ENCODE measurements at places on chromosomes 7 and 10.
A peak's percentile ranks its signal among the peaks of the same experiment; 100 is the strongest.

GRCh38 chr10:20274571-20274970 is 458.3 kb downstream of the PLXDC2 start:
- peak; percentile 58 for DNase-seq

DNA sequence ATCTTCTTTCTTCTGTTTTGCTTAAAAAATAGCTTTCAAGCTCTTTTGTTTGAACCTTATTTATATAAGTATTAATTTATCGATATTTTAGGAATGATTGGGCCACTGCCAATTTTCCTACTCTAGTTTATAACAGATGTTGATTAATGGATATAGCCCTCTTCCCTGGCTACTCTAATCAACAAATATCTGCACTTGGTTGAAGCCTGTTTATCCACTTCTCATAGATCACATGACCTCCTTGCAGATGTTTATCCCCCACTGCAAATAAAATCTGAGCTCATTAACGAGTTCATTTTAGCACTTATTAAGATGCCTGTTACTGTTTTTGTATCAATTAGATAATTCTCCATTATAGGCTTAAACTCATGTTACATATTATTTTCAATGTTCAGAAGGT is 715.3 kb downstream of the CNTNAP2 start:
- DNase-seq, result no peak

DNA sequence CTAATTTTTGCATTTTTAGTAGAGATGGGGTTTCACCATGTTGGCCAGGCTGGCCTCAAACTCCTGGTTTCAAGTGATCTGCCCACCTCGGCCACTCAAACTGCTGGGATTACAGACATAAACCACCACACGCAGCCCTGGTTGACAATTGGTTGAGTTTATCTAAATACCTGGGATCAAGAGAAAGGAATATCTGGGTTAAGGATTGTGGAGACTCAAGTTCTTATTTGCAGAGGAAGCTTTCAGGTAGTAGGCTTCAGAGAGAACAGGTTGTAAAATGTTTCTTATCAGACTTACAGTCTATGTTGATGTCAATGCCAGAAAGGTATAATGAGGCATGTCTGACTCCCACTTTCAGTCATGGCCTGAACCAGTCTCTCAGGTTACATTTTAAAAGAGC is 5.9 kb upstream of the TMEM254 start:
- no peak for DNase-seq

DNA sequence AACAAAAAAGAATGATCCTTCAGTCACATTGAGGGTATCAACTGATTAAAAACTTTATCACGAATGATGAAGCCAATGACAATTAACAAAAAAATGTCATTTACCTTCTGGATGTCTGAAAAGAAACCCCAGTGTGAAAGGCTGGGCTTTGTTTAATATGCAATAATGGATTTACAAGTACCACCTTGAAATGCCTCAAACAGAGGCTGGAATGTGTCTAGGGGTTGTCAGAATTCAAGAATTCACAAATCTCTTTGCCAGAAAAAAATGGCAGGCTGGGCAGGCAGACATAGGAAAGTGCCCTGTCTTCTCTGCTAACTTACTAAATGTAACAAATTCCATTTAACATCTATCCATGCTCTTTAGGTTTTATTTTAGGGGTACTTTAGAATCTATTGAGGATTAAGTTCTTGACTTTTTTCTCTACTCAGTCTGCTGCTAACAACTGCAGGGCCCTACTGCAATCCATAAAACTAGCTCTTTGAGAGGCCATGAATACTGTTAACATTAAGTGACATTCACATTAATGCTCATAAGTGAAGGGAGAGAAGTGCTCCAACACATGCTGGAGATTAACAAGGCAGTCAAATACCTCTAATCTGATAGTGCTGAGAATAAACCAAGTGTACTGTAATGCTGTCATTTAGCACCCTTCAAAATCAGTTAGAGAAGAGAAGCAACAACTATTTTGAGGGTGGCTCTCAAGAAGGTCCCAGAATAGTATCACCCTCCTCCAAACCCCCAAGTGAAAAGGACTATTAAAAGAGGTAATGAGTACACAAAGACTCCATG is 43.1 kb upstream of the KCNIP2 start:
- DNase-seq, result no peak

DNA sequence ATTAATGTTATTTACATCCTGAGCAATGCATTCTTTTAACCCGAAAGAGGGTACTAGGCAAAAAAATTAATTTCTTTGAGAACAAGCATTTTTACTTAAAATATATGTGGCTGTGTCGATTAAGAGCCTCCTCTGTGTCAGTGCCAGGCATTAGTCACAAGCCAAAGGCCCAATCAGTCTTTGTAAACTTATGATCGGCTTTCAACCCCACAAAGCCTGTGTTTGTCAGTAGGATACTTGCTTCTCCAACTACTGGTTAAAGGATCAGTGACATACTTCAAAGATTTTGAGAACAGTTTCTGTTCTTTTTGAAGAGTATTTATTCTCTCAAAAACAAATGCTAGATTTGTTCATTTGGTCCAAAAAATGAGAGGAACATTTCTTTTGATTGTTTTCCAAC is 159.3 kb downstream of the NRCAM start:
- no peak for DNase-seq

- DNase-seq, result peak; percentile 31
Observed at GRCh38 chr10:14478604-14479003, 147.9 kb upstream of the FRMD4A start.

DNA sequence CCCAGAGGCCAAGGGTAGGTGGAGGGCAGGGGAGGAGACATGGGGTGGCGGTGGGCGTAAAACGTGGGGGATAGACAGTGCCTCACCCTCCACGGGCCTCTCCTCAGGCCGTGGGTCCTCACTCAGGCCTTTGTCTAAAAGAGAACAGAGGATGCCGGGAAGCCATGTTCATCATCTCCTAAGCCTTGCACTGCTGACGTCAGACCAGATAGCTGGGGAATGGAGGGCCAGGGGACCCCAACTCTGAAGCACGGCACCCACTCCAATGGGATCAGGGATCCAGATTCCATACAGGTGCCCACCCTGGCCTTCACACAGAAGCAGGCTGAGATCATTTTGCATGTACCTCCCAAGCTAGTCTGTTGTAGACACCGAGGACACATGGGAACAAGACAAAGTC is 83.4 kb upstream of the TMEM248 start:
- DNase-seq, result no peak

DNA sequence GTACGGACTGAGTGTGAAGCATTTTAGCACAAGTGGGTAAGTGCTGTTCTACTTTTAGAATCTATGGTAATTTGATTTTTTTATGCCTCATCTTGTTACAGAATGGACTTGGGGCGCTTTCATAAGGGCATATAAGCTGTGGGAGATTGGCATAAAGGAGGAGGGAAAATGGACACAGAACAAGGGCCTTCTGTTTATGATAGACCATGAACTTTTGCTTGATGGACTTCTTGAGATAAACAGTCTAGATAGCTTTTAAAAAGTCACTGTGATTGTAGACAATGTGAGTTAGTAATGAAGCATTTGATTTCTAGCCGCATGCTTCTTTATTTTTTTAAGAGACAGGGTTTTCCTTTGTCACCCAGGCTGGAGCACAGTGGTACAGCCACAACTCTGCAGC is 2.0 kb downstream of the ZSCAN21 start:
- DNase-seq, result no peak

- peak; percentile 13 for DNase-seq
Observed at GRCh38 chr7:147249956-147250355, 1133.4 kb downstream of the CNTNAP2 start.

- no peak for DNase-seq
Observed at GRCh38 chr10:80051993-80052392, 26.5 kb upstream of the TMEM254 start.

DNA sequence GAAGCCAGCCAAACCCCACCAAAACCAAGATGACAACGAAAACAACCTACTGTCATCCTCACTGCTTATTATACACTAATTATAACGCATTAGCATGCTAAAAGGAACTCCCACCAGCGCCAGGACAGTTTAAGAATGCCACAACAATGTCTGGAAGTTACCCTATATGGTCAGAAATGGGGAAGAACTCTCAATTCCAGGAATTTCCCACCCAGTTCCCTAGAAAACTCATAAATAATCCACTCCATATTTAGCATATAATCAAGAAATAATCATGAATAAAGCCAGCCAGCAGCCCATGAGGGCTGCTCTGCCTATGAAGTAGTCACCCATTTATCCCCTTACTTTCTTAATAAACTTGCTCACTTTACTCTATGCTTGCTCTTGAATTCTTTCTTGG is 20.8 kb downstream of the MICU1 start:
- peak; percentile 24 for DNase-seq

DNA sequence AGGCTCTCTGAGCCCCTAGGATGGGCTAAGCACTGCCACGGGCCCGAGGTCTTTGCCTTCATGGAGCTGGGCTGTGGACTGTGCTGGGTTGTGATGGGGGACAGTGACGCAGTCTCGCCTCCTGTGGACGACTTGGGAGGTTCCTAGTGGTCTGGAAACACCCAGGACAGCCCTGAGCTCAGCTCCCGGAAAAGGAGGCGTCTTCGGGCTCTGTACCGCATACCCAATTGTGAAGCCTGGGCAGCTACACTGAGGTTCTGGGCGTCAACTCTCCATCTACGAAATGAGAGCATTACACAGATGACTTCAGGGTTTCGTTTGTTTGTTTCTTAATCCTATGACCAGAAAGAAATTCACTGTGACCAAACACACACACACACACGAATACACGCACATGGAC is 79.6 kb upstream of the KAT6B start:
- no peak for DNase-seq

GRCh38 chr10:109956454-109957091 is 33.3 kb upstream of the XPNPEP1 start:
- DNase-seq, result peak; percentile 74

DNA sequence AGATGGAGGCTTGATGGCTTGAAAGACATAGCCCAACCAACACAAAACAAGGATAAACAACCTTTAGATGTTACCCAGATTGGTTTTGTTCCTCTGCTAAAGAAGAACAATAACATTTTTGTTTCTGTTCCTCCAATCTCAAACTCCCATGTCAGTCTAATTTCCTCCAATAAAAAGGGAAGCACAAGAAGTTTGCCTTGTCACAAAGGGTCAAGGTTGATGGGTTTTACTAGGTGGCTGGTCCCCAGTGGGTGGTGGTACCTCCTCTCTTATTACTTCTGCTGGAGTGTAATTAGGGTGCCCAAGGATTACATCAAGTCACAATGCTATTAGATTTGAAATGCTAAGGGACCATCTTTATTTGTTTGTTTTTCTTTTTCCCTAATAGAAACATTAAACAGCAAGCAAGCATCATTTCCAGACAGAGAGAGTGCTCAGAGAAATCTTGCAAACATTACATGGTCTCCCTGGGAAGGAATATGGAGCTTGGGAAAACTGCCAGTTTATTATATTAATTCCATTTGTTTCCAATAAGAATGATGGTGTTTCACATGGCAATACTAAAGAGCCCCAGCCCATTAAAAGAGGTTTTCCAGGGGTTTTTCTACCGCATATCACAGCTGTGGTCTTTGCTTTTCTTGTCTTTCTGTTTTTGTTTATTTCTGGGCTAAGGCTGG is 78.3 kb upstream of the AOAH start:
- DNase-seq, result no peak

DNA sequence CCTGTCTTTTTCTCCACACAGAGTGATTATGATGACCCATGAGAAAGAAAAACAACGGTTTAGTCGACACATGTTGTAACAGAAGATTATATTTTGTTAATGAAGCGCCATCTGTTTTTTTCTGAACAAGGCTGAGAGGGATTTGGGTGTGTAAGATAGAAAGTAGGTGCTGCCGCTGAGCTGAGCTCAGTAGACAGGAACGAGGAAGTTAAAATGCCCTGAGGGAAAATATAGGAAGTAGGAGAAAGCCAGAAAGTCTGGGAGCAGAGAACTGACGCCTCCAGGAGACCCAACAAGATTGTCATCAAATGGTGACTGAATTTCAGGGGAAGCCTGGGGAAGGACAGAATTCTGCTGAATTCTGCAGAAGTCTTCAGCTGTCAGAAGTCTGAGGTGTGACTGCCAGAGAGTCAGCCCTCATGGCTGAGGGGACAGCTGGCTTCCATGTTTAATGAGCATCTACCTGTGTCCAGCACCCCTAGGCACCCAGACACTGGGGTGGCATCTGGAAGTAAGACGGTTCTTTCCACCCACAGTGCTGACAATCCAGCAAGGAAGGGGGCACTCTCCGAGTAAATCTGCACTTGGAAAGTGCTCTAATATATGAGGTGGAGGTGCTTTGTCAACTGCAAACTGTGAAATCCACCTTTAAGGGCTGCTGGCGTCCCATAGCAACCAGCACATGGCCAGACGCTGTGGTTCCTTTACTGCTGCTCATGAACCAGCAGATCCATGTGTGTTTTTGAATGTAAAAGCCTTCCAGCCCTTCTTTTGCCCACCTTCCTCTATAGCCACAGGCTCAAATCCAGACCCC is 12.5 kb upstream of the TSPAN15 start:
- DNase-seq, result no peak

DNA sequence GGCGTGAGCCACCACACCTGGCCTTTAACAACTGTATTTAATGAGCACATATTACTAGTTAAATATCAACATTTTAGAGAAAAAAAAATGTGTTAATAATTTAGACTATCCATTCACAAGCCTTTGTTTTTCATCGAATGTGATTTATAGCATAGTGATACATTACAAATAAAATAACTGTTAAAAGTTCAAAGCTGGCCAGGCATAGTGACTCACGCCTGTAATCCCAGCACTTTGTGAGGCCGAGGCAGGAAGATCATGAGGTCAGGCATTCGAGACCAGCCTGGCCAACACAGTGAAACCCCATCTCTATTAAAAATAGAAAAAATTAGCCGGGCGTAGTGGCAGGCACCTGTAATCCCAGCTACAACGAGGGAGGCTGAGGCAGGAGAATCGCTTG is 72.7 kb downstream of the HACD1 start:
- no peak for DNase-seq

DNA sequence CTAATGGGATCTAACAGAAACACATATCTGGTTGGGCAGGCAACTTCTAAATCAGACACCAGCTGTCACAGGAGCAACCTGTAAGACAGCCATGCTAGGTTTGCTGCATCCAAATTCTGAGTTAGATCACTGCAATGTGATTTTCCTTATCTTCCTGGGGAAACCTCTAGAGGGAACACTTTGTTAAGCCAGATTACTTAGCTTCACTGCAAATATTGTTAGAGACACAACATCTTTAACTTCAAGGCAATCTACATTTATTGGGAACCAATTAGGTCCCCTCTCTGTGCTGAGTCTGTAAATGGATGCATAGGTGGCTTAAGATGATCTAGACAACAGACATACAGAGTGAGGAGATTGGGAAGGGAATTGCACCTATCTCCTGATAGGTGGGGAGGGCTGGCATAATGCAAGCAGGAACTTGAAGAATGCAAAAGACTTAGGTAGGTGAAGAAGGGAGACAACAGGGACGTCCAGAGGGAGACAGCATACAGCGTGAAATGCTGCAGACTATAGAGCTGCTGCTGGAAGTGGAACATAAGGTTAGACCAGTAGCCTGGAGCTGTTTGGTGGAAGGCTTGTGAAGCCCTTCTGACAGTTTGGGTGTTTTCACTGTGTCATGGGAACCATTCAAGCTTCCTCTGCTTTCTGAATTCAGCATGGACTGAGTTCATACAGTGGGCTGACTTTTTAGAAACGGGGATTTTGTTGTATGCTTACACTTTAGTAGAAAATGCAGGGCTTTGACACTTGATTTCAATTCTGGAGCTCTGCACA is 109.8 kb upstream of the ELMO1 start:
- peak; percentile 44 for DNase-seq

Measured in hematopoietic multipotent progenitor cell treated with erythropoietin and hydrocortisone succinate and interleukin-3 and kit ligand, for 4 days (in vitro differentiated cells).